KBM-7 (cell line): ENCODE measurements at places on chromosomes 7 and 10.

DNA sequence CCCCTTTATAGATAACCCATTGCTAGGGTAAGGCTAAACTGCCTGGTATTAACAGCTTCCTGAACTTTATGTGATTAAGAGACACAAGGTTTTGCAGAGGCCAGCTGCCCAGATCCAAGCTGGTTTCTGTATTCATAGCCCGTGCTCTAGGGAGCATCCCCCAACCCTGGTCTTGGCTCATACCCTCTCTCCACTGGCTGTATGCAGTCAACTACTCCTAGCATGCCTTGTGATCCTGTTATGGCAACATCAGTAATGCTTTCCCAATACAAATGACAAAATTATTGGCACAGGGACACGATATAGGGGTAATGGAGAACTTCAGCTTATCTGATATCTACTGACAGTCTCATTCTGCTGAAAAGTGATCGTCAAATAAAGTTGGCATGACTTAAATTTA, 202.8 kb upstream of the MKLN1 start:
- no peak for DNase-seq

DNA sequence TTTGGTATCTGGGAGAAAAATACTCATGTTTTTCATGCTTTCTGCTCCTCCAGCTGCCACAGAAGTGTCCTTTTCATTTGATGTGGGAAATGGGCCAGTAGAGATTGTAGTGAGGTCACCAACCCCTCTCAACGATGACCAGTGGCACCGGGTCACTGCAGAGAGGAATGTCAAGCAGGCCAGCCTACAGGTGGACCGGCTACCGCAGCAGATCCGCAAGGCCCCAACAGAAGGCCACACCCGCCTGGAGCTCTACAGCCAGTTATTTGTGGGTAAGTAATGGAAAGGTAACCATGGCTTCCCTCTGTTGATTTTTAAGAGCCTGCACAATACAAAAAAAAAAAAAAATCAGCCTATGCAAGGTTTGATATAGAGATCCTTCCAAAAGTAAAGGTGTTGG, 443.1 kb upstream of the C7orf33 start:
- no peak for DNase-seq

DNA sequence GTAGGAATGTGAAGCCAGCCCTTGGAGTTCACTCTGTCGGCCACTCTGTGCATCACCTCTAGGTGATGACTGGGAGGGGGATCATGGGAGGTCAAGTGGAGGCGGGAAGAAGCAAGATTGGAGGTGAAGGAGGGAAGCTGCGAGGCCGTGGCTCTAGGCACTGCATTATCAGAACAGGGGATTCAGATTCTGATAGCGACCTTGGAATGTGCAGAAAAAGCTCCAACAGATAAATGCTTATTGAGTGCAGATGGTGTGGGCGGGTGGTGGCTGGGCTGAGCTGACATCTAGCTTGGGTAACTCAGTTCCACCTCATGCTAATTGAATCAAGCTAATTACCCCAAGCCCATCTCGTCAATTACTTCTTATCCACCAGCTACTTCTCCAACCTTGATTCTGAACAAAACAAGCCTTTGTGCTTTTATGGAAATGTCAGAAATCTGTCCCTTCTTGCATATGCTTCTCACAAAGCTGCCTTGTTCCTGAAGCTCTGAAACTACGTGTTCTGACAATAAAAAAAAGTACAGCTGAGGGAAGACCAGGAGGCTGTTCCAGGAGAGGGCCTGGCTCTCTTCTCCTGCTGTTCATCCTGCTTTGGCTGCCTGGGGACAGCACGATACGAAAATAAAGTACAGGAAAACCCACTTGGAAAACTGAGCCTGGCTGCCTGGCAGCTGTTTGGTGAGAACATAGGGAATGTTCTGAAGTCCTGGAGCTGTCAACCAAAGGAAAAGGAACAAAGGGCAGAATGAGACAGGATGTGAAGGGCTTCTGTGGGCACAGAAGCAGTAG, 27.5 kb downstream of the STRA8 start:
- DNase-seq = no peak

- peak; percentile 91 for DNase-seq
Measured at GRCh38 chr7:2632733-2633537, 1.1 kb downstream of the TTYH3 start.

GRCh38 chr7:90238583-90238982, 6.4 kb upstream of the CFAP69 start:
- DNase-seq = no peak

DNA sequence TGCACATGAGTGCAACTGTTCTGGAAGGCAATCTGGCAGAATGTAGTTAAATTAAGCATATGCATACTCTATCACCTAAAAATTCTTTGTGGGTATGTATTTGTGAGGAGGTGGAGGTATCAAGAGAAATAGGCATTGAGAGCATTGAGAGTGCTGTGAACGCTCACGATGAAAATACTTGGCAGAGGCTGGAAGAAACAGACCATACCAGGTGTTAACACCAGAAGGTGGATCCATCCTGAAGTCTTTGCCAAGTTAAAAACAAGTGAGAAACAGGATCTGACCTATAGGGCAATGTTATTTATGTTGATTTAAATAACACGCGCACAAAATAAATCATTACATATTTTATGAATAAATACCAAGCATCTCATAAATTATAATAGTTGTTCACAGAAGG, 311.6 kb downstream of the PCLO start:
- no peak for DNase-seq

GRCh38 chr10:100912013-100912604, 654 bp upstream of the SLF2 start:
- DNase-seq = no peak

- no peak for DNase-seq
Measured at GRCh38 chr10:114755537-114755936, 66.0 kb upstream of the FHIP2A start.
